MG63 (cell line): ENCODE measurements at places on chromosomes 1 and 21. TPM values are rescaled to one million over a fixed set of nuclear protein-coding genes. Genes with fewer than 3 reads are reported as not detected.

The KRTAP11-1 gene
- total RNA-seq, result not detected in 2 replicates

DNA sequence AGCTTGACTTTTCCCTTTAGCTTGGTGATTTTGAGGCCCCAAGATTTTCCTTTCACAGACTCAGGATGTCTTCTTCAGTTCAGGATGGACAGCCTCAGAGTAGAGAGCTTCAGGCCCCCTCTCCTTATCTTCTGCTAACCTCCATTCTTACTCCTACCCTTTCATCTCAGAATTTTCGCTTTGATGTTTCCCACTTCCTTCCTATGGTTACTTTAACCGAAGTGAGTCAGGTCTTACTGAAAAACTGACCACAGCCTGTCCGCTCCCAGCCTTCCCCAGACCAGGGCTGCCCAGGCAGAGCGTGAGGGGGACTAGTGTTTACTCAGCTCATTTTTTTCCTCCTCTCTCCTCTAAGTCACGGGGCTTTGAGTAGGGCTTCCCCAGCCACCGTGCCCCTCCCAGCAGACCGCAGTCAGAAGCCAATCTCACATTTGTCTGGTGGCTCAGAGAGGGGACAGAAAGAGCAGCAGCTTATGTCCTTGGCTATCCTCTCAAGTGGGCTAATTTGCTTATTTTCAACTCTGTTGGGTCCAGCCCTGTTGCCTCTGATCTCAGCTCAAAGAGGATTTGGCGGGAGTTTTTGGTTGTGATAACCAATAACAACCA, 4.2 kb upstream of the IL19 start:
- peak; percentile 63 for DNase-seq

The CD247 gene
- 2.5 TPM in 1 of 2 replicates, not detected in the other for total RNA-seq

DNA sequence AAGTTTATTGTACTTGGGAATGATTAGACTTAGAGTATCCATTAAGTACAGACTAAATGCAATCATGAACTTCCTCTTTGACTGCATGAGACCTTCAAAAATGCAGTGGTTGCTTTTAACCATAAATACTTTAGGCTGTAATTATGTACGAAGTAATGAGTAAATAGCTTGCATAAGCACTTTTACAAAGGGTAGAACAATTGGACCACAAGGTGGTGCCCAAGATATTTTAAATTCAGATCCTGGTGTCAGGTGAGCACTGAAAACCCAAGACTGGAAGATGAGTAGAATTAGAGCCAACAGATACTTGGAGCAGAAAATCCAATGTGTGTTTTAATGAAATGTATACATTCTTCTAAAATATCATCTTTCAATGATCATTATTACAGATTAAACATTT, 43.4 kb upstream of the RHOU start:
- DNase-seq, result no peak

The AHDC1 gene
- total RNA-seq, result 10.4 and 11.5 TPM in 2 replicates

GRCh38 chr1:26978901-26979300, 14.6 kb upstream of the TRNP1 start:
- no peak for DNase-seq

The RNU1-2 gene
- not detected in 2 replicates for total RNA-seq

DNA sequence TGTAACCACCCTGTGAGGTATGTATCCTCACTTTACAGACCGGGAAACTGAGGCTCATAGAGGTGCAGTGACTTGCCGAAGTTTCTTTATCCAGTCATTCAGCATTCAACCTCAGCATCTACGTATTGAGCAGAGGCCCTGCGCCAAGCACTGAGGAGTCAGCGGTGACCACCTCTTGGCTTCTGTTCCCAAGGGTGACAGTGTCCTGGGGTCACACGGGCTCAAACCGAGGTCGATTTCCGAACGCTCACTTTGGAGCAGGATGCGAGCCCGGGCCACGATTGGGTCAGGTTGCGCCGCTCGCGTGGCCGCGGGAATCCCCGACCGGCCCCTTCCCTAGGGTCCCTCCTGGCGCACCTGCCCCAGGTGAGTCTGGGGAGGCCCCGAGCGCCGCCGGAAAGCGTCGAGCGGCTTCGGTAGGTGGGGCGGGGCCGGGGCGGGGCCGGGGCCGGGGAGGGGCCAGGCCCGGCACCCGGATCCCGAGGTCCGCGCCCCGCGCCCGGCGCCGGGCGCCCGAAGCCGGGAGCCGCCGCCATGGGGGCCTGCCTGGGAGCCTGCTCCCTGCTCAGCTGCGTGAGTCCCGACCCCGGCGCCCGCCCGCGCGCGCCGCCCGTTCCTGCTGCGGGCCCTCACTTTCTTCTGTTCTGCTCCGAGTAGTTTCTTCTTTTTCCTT, at the start of gene SERINC2:
Gene SERINC2, plus strand, starts transcription at position 482 of the 673 bp plus-strand sequence. Its CDS starts 53 bp downstream, at position 535.
- DNase-seq, result no peak

- DNase-seq, result no peak
Measured at GRCh38 chr1:207754974-207755700, 3.3 kb downstream of the CD46 start.

- DNase-seq, result peak; percentile 51
Measured at GRCh38 chr1:54137534-54138061, 15.2 kb downstream of the CDCP2 start.

The LAPTM5 gene
- 0.30 TPM in 1 of 2 replicates, not detected in the other for total RNA-seq

The PGLYRP4 gene
- total RNA-seq, result not detected in 2 replicates

- no peak for DNase-seq
Measured at GRCh38 chr1:156813750-156814570, 2.7 kb downstream of the SH2D2A start.

The C1QA gene
- total RNA-seq, result not detected in 2 replicates

The UQCRHL gene
- 4.7 and 6.2 TPM in 2 replicates for total RNA-seq

The C1orf232 gene
- not detected in 2 replicates for total RNA-seq

DNA sequence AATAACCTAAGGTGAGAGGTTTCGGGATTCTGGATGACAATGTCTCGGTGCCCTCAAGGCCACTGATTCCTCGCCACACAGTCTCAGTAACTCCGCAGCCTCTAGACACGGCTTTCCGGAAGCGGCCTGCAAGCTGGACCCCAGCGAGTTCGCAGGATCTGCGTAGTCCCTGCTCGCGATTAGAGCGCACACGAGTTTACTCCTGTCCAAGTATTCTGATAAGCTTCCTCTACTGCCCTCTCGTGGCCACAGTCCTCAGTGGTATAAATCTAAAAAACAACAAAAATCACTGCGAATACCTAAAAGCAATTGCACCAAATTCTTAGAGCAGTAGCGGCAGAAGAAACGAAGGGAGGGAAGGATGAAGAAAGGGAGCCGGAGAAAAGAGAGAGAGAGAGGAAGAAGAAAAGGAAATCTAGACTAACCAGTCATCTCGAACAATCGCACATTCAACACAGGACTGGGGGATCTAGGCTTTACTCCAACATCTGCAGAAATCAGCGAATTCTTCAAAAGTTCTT, 1.1 kb upstream of the PLXNA2 start:
- DNase-seq, result peak; percentile 81

DNA sequence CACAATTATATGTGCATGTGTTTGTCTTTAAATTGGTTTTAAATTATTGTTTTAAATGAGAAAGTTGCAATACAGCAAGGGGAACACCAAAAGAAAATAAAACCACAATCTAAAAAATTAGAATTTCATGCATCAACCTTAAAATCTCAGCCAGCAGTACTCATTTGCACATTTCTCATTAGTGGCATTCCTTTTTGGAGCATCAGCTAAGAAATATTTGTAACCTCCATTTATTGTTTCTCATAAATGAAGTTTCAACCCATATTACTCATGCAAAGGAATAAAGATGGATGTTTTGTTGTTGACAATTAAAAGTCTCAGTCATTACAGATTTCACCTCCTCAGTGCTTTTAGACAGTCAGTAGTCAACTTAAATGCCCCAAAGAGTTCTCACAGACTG, 160.1 kb downstream of the TBX15 start:
- no peak for DNase-seq

DNA sequence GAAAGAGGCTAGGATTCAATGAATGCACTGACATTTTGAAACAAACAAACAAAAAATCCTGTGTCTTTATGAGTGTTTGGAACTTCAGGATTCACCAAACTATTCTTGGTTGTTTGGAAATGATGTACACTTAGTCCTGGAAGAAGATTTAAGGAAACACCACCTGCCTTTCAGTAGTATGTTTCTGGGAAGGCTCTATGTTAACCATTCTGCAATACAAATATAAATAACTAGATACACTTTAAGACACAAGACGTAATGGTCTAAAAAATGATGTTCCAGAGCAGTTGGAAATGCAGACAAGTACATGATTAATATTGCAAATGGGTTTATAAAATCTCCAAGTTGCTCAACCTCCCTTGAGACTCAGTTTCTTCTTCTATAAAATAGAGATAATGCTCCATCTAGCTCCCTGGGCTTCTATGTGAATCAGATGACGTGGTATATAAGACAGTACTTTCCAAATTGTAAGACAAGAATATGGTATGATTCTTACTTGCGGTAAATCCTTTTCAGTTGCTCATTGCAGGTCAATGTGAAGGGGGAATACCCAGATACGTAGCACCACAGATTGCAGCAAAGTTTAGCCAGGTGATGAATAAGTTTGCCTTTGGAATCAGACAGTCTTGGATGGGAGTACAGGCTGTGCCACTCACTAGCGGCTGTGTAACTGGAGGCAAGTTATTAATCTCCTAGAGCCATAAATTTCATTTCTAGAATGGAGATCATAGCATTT, 224.8 kb upstream of the SGIP1 start:
- DNase-seq, result no peak

The IQGAP3 gene
- 18.7 and 20.7 TPM in 2 replicates for total RNA-seq

The S100A11 gene
- total RNA-seq, result 347 and 507 TPM in 2 replicates

The GCSAML gene
- total RNA-seq, result not detected in 2 replicates

- no peak for DNase-seq
Measured at GRCh38 chr21:28277324-28277723, 715.4 kb downstream of the LTN1 start.

The CTTNBP2NL gene
- 11.9 and 16.3 TPM in 2 replicates for total RNA-seq

- DNase-seq, result peak; percentile 75
Measured at GRCh38 chr1:59043796-59044195, 253.1 kb upstream of the FGGY start.

GRCh38 chr1:89918127-89918793, 76.7 kb upstream of the ZNF326 start:
- no peak for DNase-seq

DNA sequence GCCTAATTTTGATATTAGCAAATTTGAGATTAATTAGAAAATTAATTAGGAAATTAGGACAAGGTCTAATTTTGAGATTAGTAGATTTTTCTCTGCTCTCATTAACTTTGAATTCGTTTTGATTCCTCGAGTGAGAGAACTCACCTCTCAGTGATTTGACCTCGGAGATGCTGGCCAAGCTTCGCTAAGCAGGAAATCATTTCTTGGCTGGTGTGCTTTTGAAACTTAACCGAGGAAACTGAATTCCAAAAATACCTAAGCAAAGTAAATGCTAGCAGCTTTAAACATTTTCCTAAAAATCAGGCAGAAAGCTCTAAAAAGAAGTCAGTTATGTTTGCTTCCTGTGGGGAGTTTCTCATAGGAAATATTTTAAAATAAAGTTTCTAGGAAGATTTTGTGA, 34.9 kb downstream of the CDC14A start:
- no peak for DNase-seq

The KRTAP6-3 gene
- not detected in 2 replicates for total RNA-seq

DNA sequence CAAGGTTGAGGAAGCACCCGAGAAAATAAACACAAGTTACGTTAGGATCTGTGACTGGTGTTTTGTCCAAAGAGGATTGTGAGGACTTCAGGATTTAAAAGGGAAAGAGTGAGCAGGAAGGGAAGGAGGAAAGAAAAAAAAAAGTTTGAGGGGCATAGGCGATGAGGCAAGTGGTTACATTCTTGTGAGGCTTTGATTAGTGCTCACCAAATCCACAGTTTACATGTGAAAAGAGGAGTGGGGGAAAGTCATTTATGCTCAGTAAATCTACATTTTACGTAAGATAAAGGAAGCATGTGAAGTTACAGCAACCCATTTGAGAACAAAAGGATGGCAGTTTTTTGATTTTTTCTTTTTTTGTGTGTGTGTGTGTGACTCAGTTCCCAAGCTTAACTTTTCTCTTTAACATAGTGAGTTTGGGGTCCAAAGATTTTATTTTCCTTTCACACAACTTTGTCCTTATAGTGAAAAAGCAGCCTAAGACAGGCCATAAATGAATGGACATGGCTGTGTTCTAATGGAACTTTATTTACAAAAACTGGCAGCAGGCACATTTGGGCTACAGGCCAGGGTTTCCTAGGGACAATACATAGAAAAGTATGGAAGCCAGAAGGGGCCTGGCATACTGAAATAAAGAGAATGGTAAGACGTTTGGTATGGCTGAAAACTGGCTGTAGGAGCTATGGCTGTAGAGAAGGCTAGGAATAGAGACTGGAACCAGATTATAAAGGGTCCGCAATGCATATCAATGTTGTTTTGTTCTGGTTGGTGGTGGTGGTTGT, 121.7 kb downstream of the FGGY start:
- no peak for DNase-seq

The CA6 gene
- not detected in 2 replicates for total RNA-seq

GRCh38 chr21:28928578-28929420, 63.9 kb downstream of the LTN1 start:
- DNase-seq, result no peak

The SPATA21 gene
- total RNA-seq, result not detected in 2 replicates

- no peak for DNase-seq
Measured at GRCh38 chr1:44044071-44044801, 13.0 kb upstream of the SLC6A9 start.

DNA sequence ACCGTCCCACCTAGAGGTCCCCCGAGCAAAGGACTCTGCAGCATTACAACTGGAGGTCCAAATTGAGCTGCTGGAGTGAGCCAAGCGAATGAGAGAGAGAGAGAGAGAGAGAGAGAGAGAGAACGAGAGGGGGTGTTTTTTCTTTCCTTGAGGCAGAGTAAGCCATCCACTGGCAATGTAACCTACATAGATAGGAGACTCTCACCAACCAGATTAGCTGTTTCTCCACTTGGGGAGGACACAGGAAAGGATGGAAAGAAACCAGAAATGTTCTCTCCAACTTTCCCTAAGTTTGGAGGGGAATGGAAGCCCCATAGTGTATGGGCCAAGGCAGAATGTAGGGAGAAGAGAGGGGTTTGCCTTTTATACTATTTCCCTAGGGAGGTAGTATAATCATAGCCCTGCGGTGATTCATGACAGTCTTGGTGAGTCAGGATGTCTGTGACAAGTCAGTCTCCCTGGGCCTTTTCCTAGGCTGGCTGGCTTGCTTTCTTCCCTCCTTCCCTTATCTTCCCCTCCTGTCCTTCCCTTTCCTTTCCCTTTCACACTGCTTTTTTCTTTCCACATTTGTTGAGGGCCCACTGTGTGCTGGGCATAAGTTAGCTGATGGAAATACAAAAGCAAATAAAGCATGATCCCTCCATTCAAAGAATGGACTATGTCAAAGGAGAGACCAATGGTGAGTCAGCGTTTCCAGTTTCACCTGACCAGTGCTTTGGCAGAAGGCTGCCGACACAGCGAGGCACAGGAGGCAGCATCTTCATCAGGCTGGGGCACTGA, 7.1 kb downstream of the FNDC7 start:
- peak; percentile 86 for DNase-seq

GRCh38 chr1:18192182-18192581, 84.6 kb downstream of the IGSF21 start:
- DNase-seq, result no peak

The GSTM3 gene
- total RNA-seq, result 47.2 and 80.3 TPM in 2 replicates
